GM12892 (cell line): ENCODE measurements at places on chromosomes 12 and 14.
A peak's percentile ranks its signal among the peaks of the same experiment; 100 is the strongest.

DNA sequence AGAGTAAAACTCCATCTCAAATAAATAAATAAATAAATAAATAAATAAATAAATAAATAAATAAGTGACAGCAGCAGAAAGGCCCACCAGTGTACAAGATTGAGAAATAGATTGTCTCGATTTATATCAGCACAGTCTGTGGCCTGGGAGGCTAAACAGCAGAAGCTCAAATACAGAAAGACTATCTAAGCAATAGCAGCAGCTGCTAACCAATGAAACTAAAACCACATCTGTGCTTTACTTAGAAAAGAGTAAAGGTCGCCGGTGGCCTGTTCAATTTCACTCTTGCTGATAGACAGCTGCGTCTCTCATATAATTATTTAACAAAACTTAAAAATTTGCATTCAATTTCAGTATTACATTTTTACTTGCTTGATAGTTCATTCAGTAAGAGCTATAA lies 325.7 kb downstream of the CEP128 start:
- peak; percentile 10 for DNase-seq

DNA sequence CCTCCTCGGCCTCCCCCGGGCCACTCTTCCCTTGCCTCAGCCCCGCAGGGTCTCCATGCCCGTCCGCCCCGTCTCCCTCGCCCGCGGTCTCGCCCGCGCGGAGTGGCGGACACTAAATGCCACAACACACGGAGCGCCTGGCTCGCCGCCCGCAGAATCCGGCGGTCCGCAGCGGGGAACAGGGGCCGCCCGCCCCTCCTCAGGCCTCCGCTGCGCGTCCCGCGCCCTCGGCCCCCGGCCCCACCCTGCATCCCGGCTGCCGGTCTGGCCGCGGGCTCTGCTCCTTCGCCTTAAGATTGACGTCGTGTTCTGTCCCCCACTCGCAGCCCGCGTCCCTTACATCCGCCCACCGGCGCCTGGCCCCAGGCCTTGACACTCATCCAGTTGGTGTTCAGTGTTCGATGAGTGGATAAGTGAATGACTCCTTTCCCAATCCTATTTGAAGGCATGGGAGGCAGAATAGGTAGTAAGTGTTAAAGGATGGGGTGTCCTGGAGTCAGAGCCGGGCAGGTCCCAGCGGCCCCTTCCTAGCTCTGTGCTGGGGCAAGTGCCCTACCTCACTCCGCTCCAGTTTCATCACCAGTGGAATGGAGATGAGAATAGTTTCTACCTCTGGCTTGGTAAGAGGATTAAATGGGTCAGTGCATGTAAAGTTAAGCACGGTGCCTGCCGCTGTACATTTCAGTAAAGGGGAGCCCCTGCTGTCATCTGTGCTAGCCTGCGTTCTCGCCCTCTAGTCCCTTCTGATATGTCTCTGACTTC lies 622 bp downstream of the TECPR2 start:
- DNase-seq = peak; percentile 24

DNA sequence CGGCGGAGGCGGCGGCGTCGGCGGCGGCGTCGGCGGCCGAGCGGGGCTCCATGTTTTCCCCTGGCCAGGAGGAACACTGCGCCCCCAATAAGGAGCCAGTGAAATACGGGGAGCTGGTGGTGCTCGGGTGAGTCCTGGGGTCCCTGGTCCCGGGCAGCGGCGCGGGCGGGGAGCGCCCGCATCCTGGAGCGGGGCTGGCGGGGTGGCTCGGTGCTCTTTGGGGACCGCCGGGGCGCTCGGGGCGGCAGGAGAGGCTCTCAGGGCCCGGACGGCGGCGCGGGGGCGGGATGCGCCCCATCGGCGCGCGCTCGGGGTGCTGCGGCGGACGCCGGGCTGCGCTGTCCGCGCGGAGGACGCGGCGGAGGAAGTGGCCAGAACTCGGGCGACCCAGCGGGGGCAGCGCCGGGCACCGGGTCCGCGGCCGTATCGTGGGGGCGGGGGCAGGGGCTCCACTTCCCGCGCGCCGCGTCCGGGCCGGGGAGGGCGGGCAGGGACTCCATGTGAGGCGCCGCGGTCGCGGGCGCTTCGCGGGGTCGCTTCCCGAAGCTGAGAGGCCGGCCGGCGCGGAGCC lies 485 bp downstream of the PELI2 start:
- DNase-seq = peak; percentile 6

DNA sequence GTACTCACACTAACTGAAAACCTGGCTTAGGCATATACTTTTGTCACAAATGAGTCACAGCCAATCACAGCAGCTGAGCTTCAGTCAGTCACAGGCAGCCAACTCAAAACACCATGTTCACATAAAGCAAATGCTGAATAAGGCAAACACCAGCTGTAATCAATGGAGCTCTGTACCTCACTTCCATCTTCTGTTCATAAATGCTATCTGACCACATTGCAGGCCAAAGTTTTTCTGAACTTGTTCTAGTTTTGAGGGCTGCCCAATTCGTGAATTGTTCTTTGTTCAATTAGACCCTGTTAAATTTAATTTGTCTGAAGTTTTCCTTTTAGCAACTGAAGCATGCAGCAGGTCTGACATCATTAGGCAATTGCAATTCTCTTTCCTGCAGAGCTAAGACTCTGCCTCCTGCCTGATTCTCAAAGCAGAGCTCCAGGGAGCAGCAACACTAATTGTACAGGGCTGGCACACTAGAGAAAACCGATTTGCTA lies 129.9 kb downstream of the WIF1 start:
- no peak for DNase-seq

GRCh38 chr12:89345830-89346740 lies 6.2 kb downstream of the DUSP6 start:
- peak; percentile 41 for DNase-seq

- DNase-seq = no peak
Measured at GRCh38 chr14:28767853-28768741, 1.5 kb downstream of the FOXG1 start.

GRCh38 chr14:65864549-65864948 lies 452.0 kb downstream of the FUT8 start:
- no peak for DNase-seq

DNA sequence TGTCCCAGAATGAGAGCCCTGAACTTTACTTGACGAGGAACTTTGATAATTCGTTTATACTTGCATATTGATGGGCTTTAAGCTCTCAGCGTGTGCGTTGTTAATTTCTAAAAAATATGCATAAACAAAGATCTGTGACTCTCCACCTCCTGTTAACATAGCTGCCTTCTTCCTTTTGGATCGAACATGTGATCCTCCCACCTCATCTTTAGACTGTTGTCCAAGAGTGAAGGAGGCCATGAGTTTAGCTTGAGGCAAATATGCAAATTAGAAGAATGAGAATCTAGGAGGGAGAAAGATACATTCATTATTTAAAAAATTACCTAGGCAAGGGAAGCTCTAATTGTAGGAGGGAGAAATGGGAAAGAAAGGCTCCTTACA lies 617 bp downstream of the TTC8 start:
- no peak for DNase-seq

- no peak for DNase-seq
Measured at GRCh38 chr14:69643430-69644200, 32.2 kb downstream of the SUSD6 start.

DNA sequence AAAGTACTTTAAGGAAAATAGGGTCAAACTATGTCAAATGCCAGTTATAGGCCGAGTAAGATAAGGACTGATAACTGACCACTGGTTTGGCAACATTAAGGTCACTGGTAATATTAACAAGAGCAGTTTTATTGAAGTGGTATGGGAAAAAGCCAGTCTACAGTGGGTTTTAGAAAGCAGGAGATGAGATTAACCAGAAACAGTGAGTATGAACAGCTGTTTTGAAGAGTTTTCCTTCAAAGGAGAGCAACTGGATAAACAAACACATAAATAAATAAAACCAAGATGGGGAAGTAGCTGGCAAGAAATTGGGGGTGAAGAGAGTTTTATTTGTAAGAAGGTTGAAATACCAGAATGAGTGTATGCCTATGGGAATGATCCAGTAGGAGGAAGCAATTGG lies 30.3 kb downstream of the KITLG start:
- DNase-seq = no peak

GRCh38 chr12:94147387-94147990 lies 888 bp upstream of the PLXNC1 start:
- no peak for DNase-seq

GRCh38 chr12:46627686-46628085 lies 198.1 kb downstream of the SLC38A4 start:
- DNase-seq = no peak

DNA sequence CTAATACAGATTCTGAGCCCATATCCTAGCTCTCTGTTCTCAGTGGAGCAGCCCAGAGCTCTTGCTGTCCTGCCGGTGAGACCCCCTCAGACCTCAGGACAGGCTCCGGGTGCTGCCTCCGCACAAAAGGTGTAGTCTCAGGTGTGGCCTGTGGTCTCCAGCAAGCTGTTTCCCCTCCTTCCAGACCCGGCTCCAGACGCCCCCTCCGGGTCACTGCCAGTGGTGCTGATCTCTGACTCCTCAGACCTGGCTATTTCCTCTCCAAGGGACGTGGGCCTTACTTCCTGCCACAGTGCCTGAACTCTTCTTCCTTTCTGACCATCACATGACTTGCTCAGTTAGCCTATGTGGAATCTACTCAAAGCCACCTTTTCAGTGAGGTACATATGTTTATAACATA lies 337.5 kb downstream of the GLT1D1 start:
- DNase-seq = no peak

- DNase-seq = no peak
Measured at GRCh38 chr14:27184427-27184826, 586.6 kb upstream of the NOVA1 start.

- no peak for DNase-seq
Measured at GRCh38 chr12:70966046-70966445, 45.5 kb upstream of the PTPRR start.

- DNase-seq = no peak
Measured at GRCh38 chr12:116390401-116391335, 113.2 kb upstream of the MED13L start.

GRCh38 chr12:124097701-124098100 lies 124.7 kb downstream of the ZNF664 start:
- DNase-seq = no peak

DNA sequence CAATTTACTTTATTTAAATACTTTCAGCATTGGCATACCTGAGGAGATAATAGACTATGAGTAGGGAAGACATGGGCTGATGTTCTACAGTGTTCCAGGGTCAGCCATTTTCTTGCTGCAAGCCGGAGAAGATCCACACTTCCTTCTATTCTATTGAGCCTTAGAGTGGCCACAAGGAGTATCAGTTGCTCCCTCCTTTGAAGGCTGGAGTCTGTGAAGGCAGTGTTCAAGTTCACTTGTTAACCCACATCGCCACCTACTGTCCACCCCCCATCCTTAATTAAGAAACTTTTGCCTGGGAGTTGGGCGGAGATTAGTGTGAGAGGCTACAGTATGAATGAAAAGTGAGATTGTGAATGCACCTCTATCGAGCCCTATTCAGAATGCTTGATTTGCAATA lies 666.6 kb downstream of the NRXN3 start:
- DNase-seq = no peak

DNA sequence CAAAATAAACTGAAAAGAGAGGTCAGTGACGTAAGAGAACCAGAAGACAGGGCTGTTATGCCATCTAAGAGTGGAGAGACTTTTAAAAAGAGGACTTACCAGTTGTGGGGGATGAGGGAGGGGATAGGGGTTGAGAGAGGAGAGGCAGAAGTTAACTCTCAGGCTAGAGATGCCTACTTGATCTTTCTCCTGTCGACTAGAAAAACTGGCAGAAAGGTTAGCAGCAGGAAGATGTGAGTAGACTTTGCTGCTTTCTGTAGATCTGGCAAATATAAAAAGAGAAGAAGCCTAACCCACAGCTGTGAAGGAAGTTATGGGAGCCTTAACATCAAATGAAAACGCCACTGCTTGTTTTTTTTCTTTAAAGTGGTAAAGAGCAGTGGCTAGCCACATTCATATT lies 10.7 kb downstream of the CREBL2 start:
- no peak for DNase-seq

GRCh38 chr14:24337144-24337823 lies 2.4 kb upstream of the ADCY4 start:
- no peak for DNase-seq

GRCh38 chr14:77356899-77357298 lies 20.0 kb downstream of the TMED8 start:
- no peak for DNase-seq

GRCh38 chr14:38256533-38256840 lies 594 bp upstream of the CLEC14A start:
- DNase-seq = no peak
